Upper lobe of right lung (tissue), 1 donor: ENCODE measurements at places on chromosomes 7 and 10. TPM values are rescaled to one million over a fixed set of nuclear protein-coding genes. Genes with fewer than 3 reads are reported as not detected.

GRCh38 chr7:498678-499641 lies 20.7 kb downstream of the PDGFA start:
- peak; percentile 67 for DNase-seq

Gene TAF3
- total RNA-seq = 11.8 TPM

Gene CTNNA3
- total RNA-seq = 0.67 TPM

Gene SEM1
- total RNA-seq = 29.5 TPM

Gene ADCYAP1R1
- total RNA-seq = 1.8 TPM

DNA sequence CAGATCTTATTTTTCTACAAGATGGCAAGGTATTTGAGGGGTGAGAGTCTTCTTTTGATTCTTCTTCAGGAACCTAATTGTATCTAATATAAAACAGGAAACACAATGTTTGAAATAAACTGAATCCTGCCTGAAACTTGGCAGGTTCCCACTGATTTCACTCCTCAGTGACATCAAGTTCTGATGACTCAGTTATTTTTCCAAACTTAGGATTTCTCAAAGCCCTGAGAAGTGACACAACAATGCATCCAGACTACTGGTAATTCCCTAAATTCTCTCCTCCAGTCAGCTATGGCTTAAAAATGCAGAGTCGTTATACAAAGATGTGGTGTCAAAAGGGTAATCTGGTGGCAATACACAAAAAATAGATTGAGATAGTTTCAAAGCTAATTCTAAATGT lies 80.9 kb downstream of the ABLIM1 start:
- no peak for DNase-seq

DNA sequence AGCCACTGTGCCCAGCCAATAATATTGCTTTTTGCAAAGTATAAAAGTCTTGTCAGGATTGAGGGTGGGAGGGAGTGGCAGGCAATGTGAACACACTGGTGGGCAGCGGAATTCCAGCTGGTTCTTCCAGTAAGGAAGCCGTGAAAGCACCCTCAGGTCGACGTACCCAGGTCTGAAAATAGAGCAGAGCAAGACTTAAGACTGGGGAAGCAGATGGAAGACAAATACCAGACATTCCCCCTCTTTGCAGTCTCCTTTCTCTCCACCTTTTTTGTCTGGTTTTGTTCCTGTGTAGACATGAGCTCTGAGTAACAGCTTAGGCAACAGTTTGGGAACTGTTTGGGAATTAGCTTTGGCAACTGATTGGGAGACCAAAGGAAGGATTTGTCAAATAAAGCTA lies 17.6 kb upstream of the CSTF2T start:
- no peak for DNase-seq

DNA sequence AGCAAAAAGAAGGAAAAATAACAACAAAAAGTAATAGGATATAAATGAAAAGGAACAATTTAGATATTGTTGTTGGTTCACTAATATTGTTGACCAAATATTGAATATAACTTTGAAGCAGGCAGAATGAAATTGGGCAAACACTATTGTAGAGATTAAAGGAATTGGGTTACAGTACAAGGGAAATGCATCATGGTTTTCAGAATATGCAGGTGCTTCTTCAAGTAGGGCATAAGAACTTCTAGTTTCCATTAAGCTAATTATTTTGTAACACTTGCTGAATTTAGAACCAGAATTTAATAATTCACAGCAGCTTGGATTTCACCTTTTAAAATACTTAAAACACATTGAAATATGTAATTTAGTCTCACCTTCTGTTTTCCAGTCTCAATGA lies 36.5 kb downstream of the RPA3 start:
- no peak for DNase-seq

DNA sequence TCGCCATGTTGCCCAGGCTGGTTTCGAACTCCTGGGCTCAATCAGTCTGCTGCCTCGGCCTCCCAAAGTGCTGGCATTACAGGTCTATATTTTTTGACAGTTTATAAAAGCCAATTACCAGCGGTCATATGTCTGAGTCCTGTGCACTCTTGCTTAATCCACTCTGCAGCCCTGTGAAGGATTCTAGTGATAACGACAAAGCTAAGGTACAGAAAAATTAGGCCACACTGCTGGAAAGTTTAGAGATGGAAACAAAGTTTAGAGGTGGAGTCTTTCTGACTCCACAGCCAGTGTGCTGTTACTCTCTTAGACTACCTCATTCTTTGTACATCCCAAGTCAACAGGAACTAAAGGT lies 707 bp downstream of the PTER start:
- DNase-seq = no peak

DNA sequence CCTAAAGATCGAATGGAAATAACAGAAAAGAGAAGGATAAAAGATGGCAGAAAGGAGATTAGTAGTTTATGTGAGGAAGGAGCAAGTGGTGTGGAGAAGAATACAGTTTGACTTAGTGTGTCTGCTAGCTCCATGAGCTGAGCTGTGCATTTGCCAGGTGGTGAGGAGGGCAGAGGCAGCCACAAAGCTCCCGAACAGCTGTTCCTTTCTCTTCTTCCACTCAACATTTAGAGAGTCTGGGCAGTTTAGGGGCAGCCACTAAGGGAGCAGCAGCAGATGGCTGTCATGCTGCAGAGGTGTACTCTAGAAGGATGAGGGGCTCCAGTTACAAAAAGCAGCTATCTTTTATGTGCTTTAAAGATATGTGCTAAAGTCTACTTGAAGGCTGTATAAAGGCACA lies 674.4 kb downstream of the GRM8 start:
- no peak for DNase-seq

Gene RNF148
- 1.9 TPM for total RNA-seq

Gene SRRM3
- 1.1 TPM for total RNA-seq

DNA sequence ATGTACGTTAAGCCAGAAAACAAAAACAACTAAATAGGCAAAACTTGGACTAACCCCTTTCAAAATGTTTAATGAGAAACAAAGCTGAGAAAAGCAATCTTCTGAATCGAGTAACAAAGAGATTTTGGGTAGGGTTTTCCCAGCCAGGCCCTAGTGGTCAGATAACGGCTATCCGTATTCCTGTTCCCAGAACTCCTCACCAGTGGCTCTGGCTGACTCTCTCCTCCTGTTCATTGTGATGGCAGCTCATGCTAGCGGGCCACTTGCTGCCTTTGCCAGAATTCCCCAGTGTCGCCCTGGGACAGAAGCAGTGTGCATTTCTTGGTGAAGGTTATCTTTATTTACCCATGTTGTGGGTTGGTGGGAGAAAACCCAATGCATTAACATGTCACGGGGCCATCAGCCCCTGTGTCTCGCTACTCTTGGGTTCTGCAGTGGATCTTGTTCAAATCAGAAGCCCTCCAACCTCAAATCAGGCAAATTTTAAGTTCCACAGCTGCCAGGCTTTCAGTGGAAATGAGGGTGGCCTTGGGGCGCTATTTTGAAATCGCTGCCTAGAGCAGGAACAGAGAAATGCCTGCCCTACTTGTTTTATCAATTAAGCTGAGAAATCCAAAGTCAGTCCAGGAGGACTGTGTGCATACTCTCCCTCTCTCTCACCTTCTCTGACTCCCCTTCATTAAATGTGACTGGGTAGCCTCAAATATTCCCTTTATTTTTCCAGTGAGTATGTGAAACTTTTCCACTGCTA lies 164.5 kb upstream of the NPVF start:
- DNase-seq = no peak

Gene PON1
- total RNA-seq = 0.49 TPM

DNA sequence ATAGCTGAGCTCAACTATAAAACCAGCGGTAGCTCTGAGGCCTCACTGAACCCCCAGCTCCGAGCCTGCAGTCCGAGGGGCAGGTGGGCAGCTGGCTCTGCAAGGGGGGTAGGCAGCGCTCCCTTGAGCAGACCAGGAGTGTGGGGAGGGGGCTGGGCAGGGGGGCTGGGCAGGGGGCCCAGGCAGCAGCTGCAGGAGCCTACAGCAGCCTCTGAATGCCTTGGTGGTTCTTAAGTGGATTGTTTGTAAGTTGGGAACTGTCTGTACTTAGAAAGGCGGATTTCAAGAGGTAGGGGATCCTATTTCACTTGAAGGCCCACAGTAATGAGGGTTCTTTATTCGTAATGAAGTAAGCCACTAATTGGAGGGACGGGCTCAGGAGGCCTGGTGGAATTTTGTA lies 72.3 kb downstream of the ICA1 start:
- no peak for DNase-seq

Gene SFMBT2
- total RNA-seq = 16.1 TPM

DNA sequence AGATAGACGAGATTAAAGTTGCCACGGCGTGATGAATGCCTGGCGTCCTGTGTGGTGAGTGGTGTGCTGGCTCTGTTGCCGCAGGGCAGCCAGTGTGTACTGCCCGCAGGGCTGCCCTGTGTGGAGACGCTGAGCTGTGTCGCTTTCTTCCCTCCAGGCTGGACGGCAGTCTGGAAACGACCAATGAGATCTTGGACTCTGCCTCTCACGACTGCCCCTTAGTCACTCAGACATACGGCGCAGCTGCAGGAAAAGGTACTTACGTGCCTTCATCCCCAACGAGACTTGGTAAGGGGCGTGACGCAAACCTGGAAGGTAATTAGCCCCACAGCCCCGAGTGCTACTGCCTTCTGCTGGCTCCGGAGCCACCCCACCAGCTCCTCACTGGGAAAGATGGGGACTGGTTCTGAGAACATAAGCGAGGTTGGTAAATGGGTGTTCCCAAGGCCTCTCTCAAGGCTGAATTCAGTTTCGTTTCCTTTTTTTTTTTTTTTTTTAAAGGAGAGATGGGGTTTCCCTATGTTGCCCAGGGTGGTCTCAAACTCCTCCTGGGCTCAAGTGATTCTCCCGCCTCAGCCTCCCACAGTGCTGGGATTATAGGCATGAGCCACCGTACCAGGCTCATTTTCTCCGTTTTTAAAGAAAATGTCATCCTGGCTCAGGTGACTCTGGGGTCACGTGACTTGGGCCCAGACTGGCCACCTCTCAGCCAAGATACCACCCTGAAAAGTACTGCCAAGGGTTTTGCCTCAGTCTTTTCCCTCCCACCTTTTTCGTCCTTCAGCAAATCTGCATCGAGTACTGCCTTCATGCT lies 39.6 kb downstream of the WIPI2 start:
- DNase-seq = no peak

Gene ALOX5
- total RNA-seq = 128 TPM

Gene ETV1
- 110 TPM for total RNA-seq

GRCh38 chr10:46052791-46053375 lies 6.8 kb upstream of the MSMB start:
- DNase-seq = no peak

DNA sequence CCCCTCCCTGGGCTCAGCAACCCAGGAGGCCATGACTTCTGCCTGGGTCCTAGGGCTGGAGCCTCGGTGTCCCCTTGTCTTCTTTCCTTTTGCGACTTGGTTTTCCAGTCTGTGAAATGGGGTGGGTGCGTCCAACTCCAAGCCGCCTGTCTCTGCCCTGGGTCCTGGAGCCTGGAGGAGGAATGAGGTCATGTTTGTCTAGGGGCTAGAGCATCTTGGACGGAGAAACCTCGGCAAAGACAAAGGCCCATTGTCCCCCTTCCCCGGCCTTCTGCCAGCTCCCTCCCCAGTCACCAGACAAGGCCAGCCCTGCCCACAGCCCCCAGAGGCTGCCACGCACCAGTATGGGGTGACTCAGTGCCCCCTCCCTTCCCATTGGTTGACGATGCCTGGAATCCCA lies 39.8 kb upstream of the ELN start:
- no peak for DNase-seq

Gene ZKSCAN5
- total RNA-seq = 7.4 TPM

DNA sequence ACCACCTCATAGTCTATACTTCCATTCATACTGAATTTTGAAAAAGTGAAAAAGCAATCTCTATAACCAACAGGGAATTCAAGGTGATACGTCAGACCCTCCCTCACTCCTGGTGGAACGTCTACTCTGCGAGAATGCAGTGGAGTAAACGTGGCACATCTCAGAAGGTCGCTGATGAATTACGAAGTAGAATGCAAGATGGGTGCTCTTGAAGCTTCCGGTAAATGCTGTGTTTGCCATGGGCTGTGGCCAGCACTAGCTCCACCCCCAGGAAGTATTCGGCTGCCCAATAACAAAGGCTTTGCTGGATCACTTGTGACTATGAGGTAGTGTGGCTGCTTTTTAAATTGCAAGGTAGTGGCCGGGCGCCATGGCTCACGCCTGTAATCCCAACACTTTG lies 226.0 kb downstream of the PRPF18 start:
- DNase-seq = no peak

- no peak for DNase-seq
Observed at GRCh38 chr7:87067788-87068187, 8.3 kb upstream of the ELAPOR2 start.

DNA sequence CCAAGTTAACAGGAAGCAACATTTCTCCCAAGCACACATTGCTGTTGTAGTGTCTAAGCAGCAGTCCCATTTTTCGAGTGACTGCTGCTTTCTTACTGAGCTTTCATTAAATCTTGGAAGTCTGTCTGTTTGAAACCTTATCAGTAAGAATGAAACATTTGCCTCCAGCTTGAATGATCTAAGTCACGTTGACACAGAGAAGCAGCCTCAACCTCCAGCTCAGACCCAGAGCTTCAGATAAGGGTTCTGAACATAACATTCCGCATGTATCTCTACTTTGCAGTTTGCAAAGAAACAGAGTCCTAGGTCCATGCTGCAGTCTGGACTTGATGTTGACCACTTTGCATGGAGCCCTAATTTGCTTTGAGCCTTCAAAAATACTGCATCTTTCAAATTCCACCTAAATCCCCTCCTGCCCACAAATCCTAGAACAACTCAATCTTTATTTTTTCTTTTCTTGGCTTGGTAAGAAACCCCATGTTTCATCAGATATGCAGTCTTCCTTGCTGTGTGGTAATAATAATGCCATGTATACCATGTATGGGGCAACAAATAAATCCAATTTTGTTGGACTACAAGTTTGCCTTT lies 698.7 kb upstream of the IGFBP3 start:
- DNase-seq = no peak

Gene CNTNAP2
- total RNA-seq = 0.41 TPM

DNA sequence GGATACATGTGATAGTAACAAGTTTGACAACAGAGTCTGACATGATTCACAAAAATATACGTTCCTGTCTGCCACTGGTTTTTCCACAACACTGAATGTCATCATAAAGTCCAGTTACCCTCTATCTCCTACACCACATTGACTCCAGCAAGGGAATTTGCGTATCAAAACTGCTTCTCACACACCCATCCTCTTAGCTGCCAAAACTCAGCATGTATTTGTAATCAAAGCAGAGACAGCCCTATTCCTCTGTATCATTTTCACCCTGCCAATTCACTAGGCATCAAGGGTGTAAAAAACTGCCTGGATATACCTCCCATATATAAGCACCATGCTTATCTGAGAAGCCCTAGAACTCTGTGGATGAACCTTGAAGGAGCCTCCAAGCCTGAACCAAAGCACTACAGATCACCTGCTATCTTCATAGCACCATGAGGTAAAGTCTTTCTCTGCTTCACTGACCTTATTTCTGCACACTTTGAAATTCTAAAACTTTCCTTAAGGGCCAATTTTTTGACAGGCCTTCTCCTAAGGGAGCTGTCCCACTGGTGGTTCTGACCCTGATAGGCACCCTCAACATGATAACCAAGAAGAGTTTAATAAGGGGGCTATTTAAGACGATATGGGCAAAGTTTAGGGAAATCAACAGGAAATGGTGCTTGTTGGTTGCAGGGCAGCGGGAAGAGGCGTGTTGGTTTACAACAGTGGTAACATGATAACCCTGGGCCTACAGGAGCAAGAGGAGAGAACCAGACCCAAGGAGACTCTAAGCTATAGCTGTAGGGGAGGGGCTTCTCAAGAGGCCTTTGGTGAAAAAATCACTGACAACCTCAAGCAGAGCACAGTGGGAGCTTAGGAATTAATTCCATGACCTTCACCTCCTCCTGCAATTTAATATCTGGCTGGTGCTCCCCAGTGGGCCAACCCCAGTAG lies at the start of gene IFIT1B:
Gene IFIT1B (plus strand): TSS at position 352 of the 933 bp plus-strand sequence. CDS start 80 bp downstream, at position 432.
- DNase-seq = no peak
